T-helper 1 cell (primary cell): ENCODE measurements at places on chromosomes 16 and 17.

- DNase-seq = peak; percentile 67
Observed at GRCh38 chr17:76384222-76384986, at the start of gene SPHK1. TSS of gene SPHK1 (plus strand) at chr17:76384609. CDS start at chr17:76385645, 1,036 bp downstream.

GRCh38 chr16:89410794-89411309 is 79.5 kb downstream of the ANKRD11 start:
- no peak for DNase-seq

- DNase-seq = no peak
Observed at GRCh38 chr16:86270696-86271095, 239.6 kb upstream of the FOXF1 start.

- no peak for DNase-seq
Observed at GRCh38 chr16:11298143-11298900, 17.2 kb upstream of the PRM1 start.

GRCh38 chr16:11576427-11577289 is 10.1 kb downstream of the LITAF start:
- no peak for DNase-seq

DNA sequence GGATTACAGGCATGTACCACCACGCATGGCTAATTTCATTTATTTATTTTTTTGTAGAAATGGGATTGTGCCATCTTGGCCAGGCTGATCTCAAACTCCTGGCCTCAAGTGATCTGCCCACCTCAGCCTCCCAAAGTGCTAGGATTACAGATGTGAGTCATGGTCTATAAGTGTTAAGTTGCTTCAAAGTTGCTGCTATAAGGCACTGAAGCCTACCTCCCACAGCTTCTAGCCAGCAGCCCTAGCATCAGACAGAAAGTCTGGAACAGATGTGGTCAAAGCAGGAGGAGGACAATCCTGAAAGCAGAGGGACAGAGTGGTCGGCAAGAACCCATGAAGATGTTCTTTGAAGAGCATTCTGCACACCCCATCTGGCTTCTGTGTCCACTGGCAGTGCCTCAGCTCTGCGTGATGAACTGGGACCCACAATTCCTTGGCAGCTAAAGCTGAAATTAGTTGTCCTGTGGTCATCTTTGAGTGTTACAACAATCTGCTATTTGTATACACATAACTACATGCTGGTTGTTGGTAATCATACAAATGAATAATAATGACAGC is 11.2 kb downstream of the MAP3K14 start:
- no peak for DNase-seq

DNA sequence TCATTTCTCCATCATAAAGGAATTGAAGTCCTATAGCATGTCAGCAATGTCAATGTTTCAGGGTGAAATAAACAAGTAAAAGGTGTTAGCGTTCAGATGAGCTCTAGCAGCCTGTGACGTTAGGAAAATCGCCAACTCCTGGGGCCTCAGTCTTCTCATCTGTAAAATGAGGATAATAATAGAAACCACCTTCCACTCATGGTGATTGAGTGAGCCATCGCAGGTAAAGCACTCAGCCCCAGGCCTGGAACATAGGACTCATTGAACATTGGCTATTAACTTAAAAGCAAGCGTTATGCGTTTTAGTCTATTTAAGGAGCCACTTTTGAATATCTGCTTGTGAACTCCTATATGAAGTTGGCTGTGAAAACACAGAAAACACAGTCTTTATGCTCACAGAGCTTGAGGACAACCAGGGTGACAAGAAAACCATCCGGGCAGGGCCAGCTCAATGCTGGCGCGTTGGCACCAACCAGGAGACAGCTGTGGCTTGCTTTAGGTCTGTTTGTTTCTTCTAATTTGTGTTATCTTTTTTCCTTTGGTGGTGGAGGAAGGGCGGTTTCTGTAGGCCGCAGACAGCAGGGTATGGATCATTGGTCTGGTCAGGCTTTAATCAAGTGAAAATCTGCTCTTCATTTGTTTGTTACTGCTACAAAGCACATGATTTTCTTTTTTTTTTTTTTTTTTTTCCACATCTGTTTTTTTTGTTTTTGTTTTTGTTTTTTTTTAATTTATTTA is 35.7 kb upstream of the MED9 start:
- no peak for DNase-seq

DNA sequence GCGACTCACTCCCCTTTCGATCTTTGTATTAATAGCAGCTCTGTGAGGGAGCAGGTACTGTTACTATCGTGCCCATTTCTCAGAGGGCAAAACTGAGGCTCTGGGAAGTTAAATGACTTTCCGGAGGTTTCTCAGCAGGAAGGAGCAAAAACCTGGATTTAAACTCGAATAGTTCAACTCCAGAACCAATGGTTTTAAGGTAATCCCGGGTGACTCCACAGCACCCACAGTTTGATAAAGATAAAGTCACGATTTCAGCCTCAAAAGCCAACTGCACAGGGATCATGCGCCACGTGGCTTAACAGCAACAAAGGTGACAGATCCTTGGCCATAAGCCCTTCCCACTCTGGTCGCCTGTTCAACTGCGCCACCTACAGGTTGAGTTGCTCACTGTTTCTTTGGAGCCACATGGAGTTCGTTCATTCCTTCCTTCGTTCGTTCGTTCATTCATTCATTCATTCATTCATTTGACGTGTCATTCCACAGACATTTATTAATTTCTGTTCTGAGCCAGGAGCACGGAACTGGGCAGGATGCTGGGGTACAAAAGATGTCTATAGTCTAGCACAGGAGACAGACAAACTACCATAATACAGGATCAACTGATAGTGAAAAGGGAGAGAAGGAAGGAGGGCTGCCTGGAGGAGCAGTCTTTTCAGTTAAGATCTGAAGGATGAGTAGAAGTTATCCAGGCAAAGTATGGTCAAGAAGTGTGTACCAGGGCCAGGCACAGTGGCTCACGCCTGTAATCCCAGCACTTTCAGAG is 134.8 kb downstream of the HS3ST2 start:
- no peak for DNase-seq

GRCh38 chr17:45660474-45660873 is 123.6 kb upstream of the CRHR1 start:
- DNase-seq = no peak

GRCh38 chr17:65055280-65055707 is 1.2 kb downstream of the GNA13 start:
- DNase-seq = peak; percentile 17

GRCh38 chr16:86079255-86079885 is 180.4 kb downstream of the IRF8 start:
- DNase-seq = no peak

DNA sequence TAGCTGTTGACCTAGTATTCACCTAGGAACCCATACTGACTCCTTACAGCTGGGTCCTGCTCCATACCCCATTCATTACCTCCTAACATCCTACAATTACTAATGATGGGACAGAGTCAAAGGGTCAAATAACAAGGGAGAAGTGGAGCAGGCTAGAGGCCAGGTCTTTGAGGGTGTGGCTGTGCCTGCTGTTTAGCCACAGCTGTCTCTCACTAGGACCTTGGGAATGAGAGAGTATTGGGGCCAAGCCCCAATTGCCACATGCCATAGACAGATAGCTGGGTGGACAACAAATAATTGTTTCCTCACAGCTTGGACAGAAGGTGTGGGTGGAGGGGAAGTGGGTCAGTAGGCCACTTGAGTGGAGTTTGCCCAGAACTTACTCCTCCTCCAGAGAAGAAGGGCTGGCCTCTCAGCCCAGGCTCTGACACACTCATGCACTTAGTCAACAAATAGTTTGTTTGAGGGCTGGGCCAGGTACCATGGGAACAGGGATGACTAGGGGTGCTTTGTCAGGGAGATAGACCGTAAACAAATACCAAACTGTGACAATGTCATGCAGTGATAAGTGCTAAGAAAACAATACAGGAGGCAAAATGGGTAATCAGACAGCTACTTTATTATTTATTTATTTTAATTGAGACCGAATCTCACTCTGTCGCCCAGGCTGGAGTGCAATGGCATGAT is 10.2 kb upstream of the CENPT start:
- DNase-seq = no peak

GRCh38 chr17:27530764-27531391 is 74.6 kb downstream of the KSR1 start:
- no peak for DNase-seq

GRCh38 chr16:16041196-16041892 is 91.9 kb downstream of the ABCC1 start:
- no peak for DNase-seq

GRCh38 chr16:89864527-89864820 is 8.9 kb upstream of the TCF25 start:
- peak; percentile 39 for DNase-seq

GRCh38 chr16:72923757-72924156 is 124.2 kb downstream of the ZFHX3 start:
- no peak for DNase-seq

DNA sequence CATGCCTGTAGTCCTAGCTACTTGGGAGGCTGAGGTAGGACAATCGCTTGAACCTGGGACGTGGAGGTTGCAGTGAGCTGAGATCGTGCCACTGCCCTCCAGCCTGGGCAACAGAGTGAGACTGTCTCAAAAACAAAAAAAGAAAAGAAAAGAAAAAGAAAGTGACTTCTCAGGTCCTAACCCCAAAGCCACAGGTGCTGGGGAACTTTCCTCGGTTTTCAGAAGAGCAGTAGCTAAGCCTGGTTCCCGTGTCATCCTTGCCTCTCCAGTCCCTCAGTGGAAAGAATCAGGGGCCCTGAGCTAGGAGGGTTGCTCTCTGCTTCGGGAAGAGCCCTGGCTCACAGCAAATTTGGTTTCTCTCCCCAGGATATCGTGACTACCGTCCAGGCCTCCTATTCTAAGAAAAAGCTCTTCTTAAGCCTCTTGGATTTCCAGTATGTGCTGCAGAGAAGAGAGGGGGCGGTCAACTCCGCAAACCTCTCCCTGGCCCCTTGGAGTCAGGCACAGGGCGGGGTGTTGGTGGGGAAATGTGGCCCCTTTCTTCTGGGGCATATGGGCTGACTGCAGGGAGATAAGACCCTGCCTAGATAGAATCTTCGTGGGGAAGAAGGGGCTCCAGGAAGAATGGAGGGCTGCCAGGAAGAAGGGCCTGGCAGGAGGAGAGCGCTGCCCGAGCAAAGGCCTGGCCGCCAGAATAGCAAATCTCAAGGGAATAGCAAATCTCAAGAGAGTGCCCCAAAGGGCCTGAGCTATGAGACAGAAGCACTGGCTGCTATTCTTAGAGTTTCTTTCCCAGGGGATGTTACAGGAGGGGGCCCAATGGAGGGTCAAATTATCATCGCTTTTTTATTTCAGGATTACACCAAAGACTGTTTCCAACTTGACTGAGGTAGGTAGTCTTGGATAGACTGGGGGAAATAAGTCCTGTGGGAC is 8.3 kb upstream of the NLRC5 start:
- DNase-seq = no peak

- no peak for DNase-seq
Observed at GRCh38 chr17:56752263-56752836, 81.4 kb downstream of the C17orf67 start.

DNA sequence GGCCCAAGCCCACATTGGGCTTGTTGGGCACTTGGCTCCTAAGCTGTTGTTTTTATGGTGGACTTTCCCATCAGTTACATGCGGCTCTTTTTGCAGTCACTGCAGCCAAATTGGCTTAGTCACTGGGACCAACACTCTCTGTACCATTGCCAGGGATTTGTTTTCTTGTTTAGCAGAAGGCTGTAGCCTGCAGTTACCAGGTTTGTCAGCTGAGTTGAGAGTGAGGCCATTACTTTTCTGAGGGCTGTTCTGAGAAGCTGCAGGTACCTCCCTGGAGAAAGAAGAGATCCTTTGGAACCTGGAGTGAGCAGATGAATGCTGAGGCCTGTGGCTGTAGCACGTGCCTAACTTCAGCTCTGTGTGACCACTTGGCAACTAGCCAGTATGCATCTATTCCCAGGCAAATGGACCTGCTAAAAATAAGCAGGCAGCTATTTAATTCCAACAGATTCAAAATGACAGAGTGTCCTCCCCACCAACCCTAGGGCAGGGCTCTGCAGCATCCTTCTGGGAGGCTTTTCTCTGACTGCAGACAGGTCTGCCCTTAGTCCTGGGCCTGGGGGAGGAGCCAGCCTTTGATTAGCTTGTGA is 12.9 kb downstream of the AKAP1 start:
- no peak for DNase-seq

- no peak for DNase-seq
Observed at GRCh38 chr16:71479420-71479819, 9.7 kb downstream of the ZNF19 start.

- peak; percentile 67 for DNase-seq
Observed at GRCh38 chr16:30775392-30776188, 11.4 kb downstream of the ZNF629 start.

DNA sequence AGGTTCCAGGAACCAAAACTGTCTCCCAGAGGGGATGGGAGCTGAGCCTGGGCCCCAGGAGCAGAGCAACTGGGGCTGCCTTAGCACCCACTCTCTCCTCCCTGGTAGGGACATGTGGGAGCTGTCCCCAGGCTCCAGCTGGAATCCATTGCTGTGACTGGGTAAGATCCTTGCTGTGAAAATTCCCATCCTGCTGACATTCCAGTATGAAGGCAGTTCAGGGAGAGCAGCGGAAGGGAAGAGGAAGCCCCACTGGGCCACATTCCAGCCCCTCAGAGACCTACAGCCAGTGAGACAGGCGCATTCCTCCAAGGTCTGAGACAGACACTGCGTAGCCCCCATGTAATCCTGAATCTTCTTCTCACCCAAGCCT is 24.2 kb downstream of the MYO18A start:
- DNase-seq = no peak

GRCh38 chr16:82055728-82056549 is 20.9 kb downstream of the HSD17B2 start:
- no peak for DNase-seq

DNA sequence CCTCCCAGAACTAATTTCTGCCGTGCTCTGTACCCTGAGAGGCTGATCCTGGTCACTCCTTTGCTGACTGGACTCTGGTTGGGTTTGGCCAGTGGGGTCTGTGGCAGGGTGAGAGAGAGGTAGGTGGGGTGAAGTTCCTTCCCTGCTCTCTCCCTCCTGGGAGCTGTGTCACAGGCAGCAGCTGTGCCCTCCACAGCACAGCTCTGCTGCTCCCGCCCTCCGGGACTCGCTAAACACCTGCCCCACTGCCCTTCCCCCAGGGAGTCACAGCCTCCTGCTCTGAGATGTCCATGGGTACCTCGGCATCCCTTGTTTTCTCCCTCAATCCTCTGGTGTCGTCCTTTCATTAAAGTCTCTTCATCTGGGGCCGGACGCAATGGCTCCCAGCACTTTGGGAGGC is 66.4 kb downstream of the SRCIN1 start:
- no peak for DNase-seq

DNA sequence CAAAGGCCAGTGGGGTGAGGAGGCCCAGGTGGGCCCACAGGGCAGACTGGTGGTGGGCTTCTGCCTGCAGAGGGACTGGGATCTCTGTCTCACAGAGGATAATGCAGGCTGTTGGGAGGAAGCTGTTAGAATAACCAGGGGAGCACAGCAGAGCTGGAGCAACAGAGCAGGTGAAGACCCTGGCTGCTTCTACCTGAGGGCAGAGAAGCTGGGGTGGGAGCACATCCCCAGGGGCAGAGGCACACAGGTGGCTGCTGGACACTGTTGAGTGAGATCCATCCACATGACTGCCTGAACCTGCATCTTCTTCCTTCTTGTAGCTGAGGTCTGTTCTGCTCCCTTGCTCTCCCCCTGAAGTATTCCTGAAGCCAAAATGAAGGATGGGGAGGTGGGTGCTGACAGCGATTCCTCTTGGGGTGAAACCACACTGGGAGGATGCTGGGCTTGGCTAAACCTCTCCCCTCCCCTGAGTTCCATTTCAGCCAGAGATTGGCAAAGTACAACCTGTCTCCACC is 1725.0 kb downstream of the TP53TG3F start:
- DNase-seq = no peak

- DNase-seq = no peak
Observed at GRCh38 chr17:7997186-7997585, 5.2 kb upstream of the GUCY2D start.
